ENCODE measurements at places on chromosomes 12 and 14.

DNA sequence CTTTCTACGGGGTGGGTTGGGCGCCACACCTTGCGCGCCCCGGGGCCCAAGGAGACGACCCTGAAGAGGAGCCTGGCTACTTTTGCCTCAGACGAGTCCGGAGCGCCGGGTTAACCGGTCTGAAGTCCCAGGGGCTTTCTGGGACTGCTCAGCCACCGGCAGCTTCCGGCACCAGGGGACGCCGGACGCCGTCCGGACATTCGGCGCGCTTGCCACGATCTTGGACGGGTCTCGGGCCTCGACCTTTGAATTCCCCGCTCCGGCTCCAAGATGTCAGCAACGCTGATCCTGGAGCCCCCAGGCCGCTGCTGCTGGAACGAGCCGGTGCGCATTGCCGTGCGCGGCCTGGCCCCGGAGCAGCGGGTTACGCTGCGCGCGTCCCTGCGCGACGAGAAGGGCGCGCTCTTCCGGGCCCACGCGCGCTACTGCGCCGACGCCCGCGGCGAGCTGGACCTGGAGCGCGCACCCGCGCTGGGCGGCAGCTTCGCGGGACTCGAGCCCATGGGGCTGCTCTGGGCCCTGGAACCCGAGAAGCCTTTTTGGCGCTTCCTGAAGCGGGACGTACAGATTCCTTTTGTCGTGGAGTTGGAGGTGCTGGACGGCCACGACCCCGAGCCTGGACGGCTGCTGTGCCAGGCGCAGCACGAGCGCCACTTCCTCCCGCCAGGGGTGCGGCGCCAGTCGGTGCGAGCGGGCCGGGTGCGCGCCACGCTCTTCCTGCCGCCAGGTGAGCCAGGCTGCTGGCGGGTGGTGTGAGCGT is at the start of gene ACOT4:
ACOT4 (plus strand) TSS at position 184 of the 760 bp plus-strand sequence; CDS start at position 271, 87 bp downstream.
- ATAC-seq: peak; percentile 76

DNA sequence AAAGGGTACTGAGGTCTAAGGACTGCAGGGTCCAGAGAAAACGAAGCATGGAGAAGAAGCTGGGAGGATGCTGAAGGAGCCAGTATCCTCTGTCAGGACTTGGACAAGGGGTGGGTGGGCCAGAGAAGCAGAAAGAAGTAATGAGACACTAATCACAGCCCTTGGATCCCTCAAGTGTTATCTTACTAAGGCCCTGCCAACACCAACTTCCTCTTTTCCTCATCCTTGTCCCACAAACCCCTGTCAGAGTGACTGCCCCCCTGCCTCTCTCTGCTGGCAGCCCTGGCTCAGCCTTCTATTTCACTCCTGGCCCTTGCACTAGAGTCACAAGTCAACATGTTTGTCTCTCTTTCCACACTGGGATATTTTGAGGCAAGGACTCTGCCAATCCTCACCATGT is 3.8 kb upstream of the ASIC1 start:
- no peak for ATAC-seq

- no peak for ATAC-seq
These were observed 272.5 kb downstream of the SLC15A4 start for GRCh38 chr12:128551266-128551665.

GRCh38 chr12:121794534-121795033 is 1.1 kb upstream of the RHOF start:
- ATAC-seq: peak; percentile 23

DNA sequence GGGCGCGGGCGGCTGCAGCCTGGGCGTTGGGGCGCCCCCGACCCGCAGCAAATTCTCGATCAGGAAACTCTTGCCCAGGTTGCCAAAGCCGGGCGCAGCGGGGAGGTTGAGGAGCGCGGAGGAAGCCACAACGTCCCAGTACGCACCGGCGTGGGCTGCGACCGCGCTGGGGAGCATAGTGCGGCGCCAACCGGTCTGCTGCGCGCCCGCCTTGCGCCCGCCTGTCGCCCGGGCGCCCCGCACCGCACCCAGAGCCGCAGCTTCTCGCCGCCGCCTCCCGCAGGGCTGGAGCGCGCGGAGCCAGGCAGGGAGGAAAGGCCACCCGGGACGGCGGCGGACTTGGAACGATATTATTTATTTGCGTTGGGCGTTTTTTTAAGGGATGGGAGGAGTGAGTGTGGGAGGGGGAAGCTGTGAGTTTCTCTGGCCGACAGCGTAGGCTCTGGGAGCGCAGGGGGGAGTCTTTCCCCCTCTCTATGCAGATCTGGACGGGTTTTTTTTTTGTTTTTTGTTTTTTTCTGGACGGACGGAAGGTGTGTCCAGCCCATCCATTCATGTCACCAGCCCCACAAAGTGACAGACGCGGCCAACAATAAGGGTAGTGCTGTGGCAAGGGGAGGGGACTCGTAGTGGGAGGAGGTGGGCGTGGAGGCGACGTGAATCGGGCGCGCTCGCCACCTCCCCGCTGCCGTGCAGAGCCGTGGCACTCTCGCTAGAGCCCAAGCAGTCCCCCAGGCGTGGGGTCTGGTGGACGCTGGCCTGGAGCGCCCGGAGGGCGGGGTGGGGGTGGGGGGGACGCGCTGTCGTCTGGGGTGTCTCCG is at the start of gene DBX2:
DBX2 (minus strand) TSS at position 349 of the 821 bp plus-strand sequence; CDS start at position 177, 172 bp downstream.
- peak; percentile 37 for ATAC-seq

DNA sequence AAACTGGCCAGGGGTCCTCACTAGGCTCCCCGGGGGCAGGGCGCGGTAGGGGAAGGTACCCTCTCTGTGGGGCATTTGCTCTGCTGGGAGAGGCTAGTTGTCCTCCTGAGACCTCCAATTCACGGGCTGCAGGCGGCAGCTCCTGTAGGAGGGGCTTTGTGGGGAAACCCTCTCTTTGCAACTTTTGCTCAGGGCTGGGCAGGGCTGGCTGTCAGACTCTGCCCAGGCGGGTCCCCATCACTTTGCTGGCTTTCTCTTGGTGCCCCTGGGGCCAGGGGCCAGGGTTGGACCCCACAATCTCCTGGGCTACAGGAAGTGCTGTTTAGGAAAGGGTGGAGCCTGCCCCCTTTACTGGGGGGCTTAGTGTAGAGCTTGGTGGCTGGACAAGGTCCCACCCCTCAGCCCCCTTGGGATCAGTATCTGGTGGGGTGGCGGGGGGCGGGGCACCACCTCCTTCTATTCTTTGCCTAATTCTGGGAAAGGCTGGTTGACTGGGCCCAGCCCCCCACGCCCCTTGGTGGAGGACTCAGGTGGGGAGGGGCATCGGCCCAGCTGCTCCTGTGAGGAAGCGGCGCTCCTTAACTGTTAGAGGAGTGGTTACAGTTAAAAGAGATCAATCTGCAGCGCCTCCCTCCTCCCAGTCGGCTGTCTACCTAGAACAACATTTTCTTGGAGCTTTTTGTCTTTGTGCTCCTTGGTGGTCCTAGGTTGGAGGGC is 918.7 kb downstream of the AACS start:
- peak; percentile 83 for ATAC-seq

DNA sequence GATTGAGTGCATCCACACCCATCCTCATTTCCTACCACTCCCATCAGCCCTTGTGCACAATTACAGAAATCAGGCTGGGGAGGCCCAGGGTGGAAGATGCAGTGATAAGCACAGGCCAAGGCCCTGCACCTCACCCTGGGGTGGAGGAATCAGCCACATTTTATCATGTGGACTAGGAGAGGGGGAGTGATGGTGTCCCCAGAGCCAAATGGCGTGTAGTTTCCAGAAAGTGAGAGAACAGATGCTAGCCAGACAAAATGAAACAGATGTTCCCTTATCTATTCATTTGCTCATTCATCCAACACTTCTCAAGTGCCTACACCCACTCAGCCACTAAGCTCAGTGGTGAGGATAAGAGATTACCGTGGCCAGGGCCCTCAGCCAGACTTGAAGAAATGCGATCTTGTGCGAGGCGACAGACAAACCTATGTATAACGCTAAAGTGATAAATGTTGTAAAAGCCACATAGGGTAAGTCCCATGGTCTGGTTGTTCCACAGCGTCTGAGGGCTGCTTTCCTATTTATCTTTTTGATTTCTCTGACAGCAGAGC is 93.6 kb downstream of the STAB2 start:
- no peak for ATAC-seq

GRCh38 chr14:95220663-95221231 is 63.4 kb upstream of the DICER1 start:
- ATAC-seq: peak; percentile 82

- peak; percentile 43 for ATAC-seq
These were observed 257.9 kb upstream of the FOXN3 start for GRCh38 chr14:89674936-89675335.

GRCh38 chr12:18640321-18640955 is 97.4 kb downstream of the PLCZ1 start:
- ATAC-seq: no peak

- ATAC-seq: peak; percentile 12
These were observed 284.5 kb upstream of the E2F7 start for GRCh38 chr12:77349689-77350370.

DNA sequence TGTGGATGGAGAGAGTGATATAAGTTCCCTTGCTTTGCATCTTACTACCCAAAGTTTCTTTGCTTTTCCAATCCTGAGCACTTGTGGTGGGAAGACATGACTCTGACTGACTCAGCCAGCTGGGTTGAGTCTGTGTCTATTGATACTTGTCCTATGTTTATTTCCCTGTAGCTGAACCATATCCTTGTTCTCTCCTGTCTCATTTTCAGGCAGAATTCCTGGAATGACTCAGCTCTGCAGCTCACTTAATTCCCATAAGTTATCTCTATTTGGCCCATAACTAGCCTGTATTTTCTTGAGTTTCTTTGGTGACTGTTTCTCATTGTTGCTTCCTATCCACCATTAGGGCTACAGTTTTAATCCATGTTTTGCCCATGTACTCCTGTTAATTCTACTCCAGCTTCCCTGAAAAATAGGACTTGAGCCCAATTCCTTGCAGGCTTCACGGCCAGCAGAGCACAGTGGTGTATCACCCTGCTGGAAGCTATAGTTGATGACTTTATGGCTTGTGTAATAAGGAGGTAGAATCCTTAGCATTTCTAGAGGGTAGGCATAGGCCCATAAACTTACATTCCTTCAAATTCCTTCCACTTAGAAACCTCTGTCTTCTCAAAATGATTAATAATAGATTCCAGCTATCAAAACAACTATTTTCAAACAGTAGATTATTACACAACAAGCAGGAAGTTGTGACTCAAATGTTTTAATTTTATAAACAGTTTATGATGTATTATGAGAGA is 183.1 kb downstream of the TMTC3 start:
- ATAC-seq: peak; percentile 92

DNA sequence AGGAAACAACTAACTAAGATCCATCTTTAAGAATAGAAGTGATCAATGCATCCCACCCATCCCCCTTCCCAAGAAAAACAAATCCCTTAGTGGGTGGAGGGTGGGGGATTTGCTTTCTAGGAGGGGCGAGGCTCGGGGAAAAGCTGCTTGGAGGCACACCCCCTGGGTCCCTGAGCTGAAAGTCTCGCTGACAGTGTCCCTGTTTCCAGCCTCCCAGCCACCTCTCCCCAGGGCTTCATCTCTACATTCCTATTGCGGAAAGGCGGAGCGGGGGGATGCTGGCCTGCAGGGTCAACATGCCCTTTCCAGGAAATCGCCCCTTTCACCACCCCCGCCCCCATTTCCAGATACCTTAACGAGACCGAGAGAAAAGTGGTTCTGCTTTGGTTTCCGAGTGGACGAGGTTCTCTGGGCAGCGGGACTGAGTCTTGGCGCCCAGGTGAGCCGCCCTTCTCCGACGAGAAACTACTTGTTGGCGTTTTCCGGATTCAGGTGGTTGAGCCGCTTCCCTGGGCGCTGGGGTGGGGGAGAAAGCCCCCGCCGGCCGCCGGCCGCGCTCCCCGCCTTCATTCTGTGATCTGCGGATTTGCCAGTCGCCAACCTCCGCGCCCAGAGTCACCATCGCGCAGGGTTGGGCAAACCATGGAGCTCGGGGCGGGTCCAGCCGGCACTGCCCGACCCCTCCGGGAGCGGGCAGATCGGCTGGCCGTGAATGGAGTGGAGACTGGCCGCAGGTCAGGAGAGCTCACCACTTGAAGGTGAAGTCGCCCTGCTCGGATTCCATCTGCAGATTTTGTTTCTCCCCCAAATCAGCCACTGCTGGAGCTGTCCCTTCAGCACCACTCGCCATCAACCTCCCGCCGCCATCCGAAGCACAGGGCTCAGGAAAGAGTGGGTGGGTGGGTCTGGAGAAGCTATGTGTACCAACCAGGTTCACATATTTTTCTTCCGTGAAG is 505 bp downstream of the KCNC2 start:
- peak; percentile 89 for ATAC-seq

DNA sequence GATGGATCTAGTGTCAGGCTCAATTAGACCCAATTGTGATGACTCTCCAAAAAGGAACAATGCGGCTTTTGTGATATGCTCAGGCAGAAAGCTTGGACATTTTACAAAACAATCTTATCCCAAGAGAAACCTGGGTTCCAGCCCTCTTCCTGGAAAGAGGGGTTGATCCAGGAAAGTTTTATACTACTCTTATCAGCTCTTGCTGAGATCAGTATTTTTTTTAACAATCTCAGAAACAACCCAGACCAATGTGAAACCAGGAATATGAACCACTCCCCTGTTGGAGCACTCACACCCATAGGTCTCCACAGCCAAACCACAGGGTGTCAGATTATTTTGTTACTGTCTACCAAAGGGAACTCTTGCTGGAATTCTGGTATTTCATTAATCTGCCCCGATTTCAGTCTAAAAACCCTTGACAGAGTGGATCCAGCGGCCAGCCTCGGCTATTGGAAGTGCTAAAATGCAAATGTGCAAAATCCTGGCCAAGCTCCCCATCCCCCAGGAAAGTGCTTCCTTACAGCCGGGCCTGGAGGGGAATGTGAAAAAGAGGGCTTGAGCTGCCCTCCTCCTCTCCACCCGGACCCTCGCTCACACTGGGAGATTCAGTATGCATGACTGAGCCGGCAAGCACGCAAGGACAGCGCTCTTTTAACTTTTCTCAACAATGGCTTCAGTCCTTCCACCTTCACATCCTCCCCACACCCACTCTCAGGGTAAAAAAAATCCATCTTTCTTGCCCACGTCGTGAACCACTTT is 4.0 kb downstream of the FBXL14 start:
- no peak for ATAC-seq

DNA sequence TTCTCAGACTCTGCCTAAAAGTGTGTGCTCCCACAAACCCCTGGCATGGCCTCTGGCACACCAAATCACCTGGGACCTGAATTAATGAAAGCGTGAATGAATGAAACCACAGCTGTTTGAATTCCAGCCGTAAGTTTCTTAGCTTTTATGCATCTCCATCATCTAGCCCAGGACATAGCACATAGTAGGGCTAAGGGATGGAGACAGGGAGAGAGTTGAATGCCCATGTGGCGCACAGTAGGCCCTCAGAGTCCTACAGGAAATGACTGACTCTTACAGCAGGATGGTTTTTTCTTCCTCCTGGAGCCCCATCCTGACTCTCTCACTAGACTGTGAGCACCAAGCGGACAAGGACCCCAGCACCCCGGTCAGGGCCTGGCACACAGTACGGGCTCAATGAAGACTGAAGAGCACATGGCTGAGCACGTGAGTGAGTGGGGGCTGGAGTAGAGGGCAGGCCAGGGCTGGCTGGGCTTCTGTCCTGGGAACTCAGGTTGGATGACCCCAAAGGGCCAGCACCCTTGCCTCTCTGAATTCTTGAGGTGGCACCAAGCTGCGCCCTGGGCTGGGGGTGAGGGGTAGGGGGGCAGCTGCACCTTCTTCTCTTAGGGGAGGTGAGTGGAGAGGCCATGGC is 351.3 kb downstream of the MED13L start:
- no peak for ATAC-seq

Measured in SK-N-SH treated with all-trans-retinoic acid at 6 μM for 48 hours (cell line).